ENCODE measurements at places on chromosomes 7 and 10.

GRCh38 chr7:1700086-1700485 is 30.0 kb downstream of the ELFN1 start:
- no peak for DNase-seq

GRCh38 chr10:32207544-32207943 is 139.4 kb downstream of the EPC1 start:
- peak; percentile 68 for DNase-seq

- DNase-seq: no peak
Observed at GRCh38 chr7:132061937-132062336, 505.5 kb upstream of the PODXL start.

- no peak for DNase-seq
Observed at GRCh38 chr7:1918881-1919525, 248.9 kb downstream of the ELFN1 start.

- DNase-seq: no peak
Observed at GRCh38 chr10:49207113-49207512, 18.9 kb upstream of the TMEM273 start.

GRCh38 chr10:1369665-1370064 is 313.5 kb downstream of the WDR37 start:
- no peak for DNase-seq

DNA sequence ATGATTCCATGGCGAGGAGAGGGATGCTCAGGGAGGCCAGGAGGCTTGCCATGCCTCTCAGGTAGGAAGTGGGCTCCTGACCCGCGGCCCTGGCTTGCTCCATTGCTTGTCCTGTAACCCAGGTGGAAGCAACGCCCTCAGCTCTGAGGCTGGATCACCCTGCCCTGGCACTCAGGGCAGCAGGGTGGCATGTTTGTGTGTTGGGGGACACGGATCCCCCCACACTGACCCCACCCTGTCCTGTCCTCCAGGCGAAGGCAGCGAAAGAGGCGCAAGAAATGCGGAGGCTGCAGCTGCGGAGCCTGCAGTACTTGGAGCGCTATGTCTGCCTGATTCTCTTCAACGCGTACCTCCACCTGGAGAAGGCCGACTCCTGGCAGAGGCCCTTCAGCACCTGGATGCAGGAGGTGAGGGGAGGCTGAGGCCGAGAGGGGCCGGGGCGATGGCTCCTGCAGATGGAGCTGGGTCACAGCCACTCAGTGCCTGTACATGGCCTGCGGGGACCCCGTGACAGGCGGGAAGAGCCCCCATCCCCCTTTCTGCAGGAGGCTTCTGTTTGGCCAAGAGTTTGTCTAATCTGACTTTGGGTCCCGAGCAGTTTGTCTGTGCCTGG is 38.3 kb downstream of the PRF1 start:
- DNase-seq: no peak

Measured in hematopoietic multipotent progenitor cell treated with erythropoietin and hydrocortisone succinate and interleukin-3 and kit ligand, for 4 days (in vitro differentiated cells).